Natural killer cell treated with Interleukin-12 subunit alpha and Interleukin-12 subunit beta and Interleukin-15 and Interleukin-18, amount 100 ng/mL, for 72 hours (primary cell): ENCODE measurements at places on chromosomes 5 and 9. TPM values are rescaled to one million over a fixed set of nuclear protein-coding genes. Genes with fewer than 3 reads are reported as not detected.

BRINP1 gene
- not detected for total RNA-seq

SPINK7 gene
- not detected for total RNA-seq

GRCh38 chr5:32098890-32099310, 75.2 kb downstream of the GOLPH3 start:
- no peaks in the 10 kb centered on the region for H3K27me3 ChIP-seq
- H3K36me3 ChIP-seq = peaks cover 5% of the 10 kb centered on the region
- H3K4me1 ChIP-seq = no peaks in the 10 kb centered on the region
- H3K27ac ChIP-seq = no peak overlapping the region

DNA sequence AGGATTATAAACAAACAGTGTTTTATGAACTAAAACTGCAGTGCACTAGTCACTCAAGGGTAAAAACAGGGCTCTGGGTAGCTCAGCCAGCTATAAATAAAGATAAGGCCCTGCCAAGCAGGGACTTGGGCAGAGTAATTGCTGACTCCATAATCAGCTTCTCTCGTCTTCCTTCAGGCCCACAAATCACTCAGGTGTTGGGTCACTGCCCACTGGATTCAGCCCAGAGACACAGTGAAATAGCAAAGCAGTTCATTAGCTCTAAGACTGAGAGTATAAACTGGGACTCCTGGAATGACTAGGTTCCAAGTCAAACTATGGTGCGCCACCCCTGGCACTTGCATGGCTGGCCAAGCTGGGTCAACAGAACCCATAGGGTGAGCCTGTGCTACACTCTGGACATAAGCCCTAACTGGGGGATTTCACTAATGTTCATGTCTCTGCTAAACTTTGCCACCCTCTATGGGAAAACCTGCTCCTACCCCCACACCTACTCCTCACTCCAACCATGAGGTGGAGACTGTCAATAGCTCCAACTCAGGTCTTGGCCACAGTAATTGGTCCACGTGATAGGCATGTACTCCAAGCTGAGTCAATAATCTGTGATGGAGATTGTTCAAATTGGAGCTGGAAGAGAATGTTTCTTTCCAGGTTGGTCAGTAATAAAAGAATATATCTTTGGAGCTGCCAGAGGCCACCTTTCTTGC, 158.5 kb downstream of the SLIT3 start:
- no peaks in the 10 kb centered on the region for H3K27me3 ChIP-seq
- no peaks in the 10 kb centered on the region for H3K36me3 ChIP-seq
- H3K4me3 ChIP-seq = no peak overlapping the region
- no peak overlapping the region for H3K27ac ChIP-seq
- no peaks in the 10 kb centered on the region for H3K4me1 ChIP-seq

- H3K4me1 ChIP-seq = peaks cover 7% of the 10 kb centered on the region
- no peaks in the 10 kb centered on the region for H3K27me3 ChIP-seq
- no peaks in the 10 kb centered on the region for H3K36me3 ChIP-seq
- no peak for DNase-seq
Measured at GRCh38 chr5:81230416-81230815, 2.7 kb upstream of the CKMT2 start.

DNA sequence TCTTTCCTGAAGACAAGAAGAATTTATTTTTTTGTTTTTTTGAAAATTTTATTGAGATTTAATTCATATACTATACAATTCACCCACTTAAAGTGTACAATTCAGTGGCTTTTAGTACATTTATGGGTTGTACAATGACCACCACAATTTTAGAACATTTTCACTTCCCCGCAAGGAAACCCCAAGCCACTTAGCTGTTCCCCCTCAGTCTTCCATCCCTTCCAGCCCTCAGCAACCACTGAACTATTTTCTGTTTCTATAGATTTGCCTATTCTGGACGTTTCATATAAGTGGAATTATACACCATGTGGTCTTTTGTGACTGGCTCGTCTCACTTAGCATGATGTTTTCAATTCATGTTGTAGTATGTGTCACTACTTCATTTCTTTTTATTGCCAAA, 28.0 kb downstream of the DNAI1 start:
- DNase-seq = no peak
- H3K4me1 ChIP-seq = peaks cover 4% of the 10 kb centered on the region
- no peak overlapping the region for H3K27ac ChIP-seq

DNA sequence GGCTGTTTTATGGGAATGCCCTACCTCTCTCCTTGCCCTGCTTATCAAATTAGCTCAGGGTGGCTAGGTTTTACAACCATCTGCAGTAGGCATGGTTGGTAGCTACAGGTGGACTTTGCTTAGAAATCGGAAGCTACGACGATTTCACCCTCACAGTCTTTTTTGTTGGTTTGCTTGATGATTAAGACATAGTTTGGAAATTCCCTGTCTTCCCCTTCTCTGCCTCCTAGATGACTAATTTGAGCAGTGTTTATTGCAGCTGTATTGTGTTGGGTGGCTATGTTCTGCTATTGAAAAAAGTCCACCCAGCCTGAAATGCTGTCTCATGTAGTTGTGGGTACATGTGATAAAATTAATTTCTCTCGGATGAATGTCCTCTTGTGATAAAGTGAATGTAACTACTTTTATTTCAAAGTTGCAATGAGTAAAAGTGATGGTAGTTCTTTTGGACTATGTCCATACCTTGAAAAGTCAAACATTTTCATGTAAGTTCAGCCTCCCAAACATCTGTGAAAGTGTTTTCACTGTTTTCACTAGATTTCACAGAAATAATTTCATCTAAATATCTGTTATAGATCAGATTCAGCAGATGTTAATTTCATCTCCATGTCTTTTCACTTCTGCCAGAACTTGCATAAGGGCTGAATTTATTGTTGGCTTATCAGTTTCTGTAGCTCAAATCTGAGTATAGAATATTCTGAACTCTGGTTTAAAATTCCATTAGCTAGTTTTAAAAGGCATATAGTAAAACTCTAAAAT, 37.3 kb upstream of the FYB1 start:
- no peaks in the 10 kb centered on the region for H3K36me3 ChIP-seq
- H3K27ac ChIP-seq = peak overlapping the region; percentile 59
- H3K4me1 ChIP-seq = peaks cover 59% of the 10 kb centered on the region

- H3K27me3 ChIP-seq = no peaks in the 10 kb centered on the region
- peak; percentile 68 for DNase-seq
- peak overlapping the region; percentile 86 for H3K27ac ChIP-seq
- peak overlapping the region; percentile 83 for H3K4me3 ChIP-seq
Measured at GRCh38 chr5:67215519-67216471, 19.2 kb upstream of the CD180 start.

DNA sequence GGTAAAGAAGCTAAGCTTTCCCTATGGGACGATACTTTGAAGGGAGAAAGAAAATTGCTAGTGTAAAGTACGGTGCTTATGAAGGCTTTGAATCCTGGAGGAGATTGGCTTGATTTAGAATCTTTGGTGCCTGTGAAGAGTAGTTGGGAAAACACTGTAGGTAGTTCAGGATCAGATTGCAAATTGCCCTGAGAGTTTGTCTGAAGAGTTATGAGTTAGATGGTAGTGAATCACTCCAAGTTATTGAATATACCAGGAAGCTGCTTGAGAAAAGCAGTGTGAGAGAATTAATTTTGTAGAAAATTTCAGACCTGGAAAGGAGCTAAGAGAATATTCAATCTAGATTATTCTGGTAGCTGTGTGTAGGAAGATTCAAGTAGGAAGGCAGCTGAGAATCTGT, 11.5 kb downstream of the MAN2A1 start:
- H3K4me3 ChIP-seq = no peak overlapping the region
- no peak for DNase-seq
- H3K36me3 ChIP-seq = peaks cover 5% of the 10 kb centered on the region
- H3K27me3 ChIP-seq = no peaks in the 10 kb centered on the region
- H3K4me1 ChIP-seq = peaks cover 49% of the 10 kb centered on the region
- H3K27ac ChIP-seq = no peak overlapping the region

- H3K4me1 ChIP-seq = peaks cover 7% of the 10 kb centered on the region
- H3K27me3 ChIP-seq = peaks cover 26% of the 10 kb centered on the region
- H3K36me3 ChIP-seq = no peaks in the 10 kb centered on the region
Measured at GRCh38 chr9:133576031-133576874, 32.9 kb downstream of the FAM163B start.

DNA sequence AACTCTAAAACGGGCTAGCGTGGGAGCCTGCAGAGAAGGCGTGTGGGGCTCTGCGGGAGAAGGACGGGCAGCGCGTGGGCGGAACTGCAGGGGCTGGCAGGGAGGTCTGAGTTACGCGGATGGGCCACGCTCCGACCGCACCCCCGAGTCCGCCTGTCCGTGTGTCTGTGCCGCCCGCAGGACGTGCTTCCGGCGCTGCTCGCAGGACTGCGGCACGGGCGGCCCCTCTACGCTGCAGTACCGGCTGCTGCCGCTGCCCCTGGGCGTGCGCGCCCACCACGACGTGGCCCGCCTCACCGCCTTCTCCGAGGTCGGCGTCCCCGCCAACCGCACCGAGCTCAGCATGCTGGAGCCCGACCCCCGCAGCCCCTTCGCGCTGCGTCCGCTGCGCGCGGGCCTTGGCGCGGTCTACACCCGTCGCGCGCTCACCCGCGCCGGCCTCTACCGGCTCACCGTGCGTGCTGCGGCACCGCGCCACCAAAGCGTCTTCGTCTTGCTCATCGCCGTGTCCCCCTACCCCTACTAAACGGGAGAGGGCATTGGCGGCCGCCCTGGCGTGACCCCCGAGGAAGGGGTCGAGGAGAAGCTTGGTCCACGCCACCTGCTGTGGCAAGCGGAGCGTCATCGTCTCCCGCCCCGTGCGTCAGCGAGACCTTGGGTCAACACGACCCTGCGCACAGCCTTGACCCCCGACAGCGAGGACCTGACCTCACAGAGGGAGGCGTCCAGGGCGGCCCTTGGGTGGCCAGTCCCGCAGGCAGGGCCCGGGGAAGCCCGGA, 11.4 kb upstream of the ASS1 start:
- H3K27ac ChIP-seq = no peak overlapping the region
- H3K4me1 ChIP-seq = peaks cover 3% of the 10 kb centered on the region
- H3K27me3 ChIP-seq = peaks cover 14% of the 10 kb centered on the region
